ENCODE measurements at places on chromosomes 6 and 20. TPM values are rescaled to one million over a fixed set of nuclear protein-coding genes. Genes with fewer than 3 reads are reported as not detected.

The GSTA3 gene
- not detected for total RNA-seq

The EBF4 gene
- total RNA-seq, result 0.40 TPM

The HLA-DQB1 gene
- total RNA-seq, result 0.51 TPM

The NOTCH4 gene
- 2.3 TPM for total RNA-seq

The TREM2 gene
- total RNA-seq, result not detected

The ANKEF1 gene
- 6.6 TPM for total RNA-seq

The SLPI gene
- total RNA-seq, result not detected

The CAPN11 gene
- total RNA-seq, result not detected

The DUSP15 gene
- 1.9 TPM for total RNA-seq

The ANKRD66 gene
- total RNA-seq, result not detected

The SYNCRIP gene
- 153 TPM for total RNA-seq

The SLC17A9 gene
- 0.91 TPM for total RNA-seq

The ADTRP gene
- total RNA-seq, result 2.8 TPM

The WFDC10B gene
- not detected for total RNA-seq

The LAMA5 gene
- total RNA-seq, result 3.1 TPM

The ARG1 gene
- total RNA-seq, result not detected

The THEMIS gene
- total RNA-seq, result not detected

The GSS gene
- 90.2 TPM for total RNA-seq

The ZNF165 gene
- total RNA-seq, result 0.71 TPM

The HEBP2 gene
- 41.6 TPM for total RNA-seq

The MOXD1 gene
- total RNA-seq, result 0.71 TPM

The KIF16B gene
- total RNA-seq, result 3.2 TPM

The PTPN1 gene
- total RNA-seq, result 33.4 TPM

The BPI gene
- total RNA-seq, result 0.09 TPM

The SLC32A1 gene
- not detected for total RNA-seq

The TMEM14A gene
- 66.7 TPM for total RNA-seq

The CTCFL gene
- total RNA-seq, result 0.06 TPM

The OTOR gene
- total RNA-seq, result not detected

The EPPIN gene
- not detected for total RNA-seq

The ERVFRD-1 gene
- total RNA-seq, result not detected

The NQO2 gene
- 17.5 TPM for total RNA-seq

The PCSK2 gene
- total RNA-seq, result 0.06 TPM

The RNF144B gene
- total RNA-seq, result 2.3 TPM

The NNAT gene
- total RNA-seq, result not detected

The TRIM31 gene
- not detected for total RNA-seq

The SIRPB2 gene
- total RNA-seq, result not detected

The CRISP2 gene
- total RNA-seq, result 0.23 TPM

The NFYA gene
- 13.1 TPM for total RNA-seq
